K562 (cell line): ENCODE measurements at places on chromosomes 4 and X. TPM values are rescaled to one million over a fixed set of nuclear protein-coding genes. Genes with fewer than 3 reads are reported as not detected.

Gene TMEM271
- not detected in 2 replicates for total RNA-seq

GRCh38 chrX:149910178-149910695 is 19.1 kb upstream of the HSFX4 start:
- H3K4me3 ChIP-seq: no peak overlapping the region
- H3K27me3 ChIP-seq: no peaks in the 10 kb centered on the region
- DNase-seq: no peak

Gene ITM2A
- total RNA-seq: 57.4 and 58.9 TPM in 2 replicates

DNA sequence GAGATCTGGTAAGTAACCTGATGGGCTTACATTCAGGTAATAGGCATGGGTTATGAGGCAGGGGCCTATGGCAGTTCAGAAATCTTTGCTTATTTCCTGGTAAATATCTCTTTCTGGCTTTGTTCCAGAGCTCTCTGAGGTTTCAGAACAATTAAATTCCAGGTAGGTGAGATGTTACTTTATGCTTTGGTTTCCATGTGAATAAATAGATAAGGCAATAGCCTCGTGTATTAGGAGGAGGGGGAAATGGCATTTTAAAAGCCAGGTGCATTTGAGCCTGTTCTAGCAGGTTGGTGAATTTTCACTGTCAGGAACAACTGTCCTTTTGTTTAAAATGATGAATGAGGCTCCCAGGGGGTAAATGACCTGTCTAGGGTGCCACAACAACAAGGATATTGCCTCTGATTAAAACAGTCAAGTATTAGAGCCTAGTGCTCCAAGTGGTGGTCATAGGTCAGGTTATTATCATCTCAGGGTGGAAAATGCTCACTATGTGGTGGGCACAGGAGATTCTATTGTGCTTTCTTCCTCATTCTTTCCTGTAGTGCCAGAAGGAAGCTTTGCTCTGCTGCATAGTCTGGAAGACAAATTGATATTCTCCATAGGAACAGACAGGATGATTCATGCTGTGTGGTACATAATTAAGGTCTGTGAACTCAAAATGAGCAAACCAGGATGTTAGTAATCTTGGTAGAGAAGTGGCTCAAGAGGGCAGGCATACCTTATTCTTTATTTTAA is 296.2 kb downstream of the INPP4B start:
- H3K36me3 ChIP-seq: no peaks in the 10 kb centered on the region
- H3K4me1 ChIP-seq: no peaks in the 10 kb centered on the region
- H3K4me3 ChIP-seq: no peak overlapping the region
- H3K27me3 ChIP-seq: no peaks in the 10 kb centered on the region
- no peak overlapping the region for H3K27ac ChIP-seq

- H3K27ac ChIP-seq: no peak overlapping the region
- no peaks in the 10 kb centered on the region for H3K36me3 ChIP-seq
- no peak overlapping the region for H3K4me3 ChIP-seq
- no peaks in the 10 kb centered on the region for H3K4me1 ChIP-seq
These were observed 42.3 kb upstream of the PRSS12 start for GRCh38 chr4:118395057-118395644.

GRCh38 chr4:137998666-137999429 is 243.3 kb downstream of the SLC7A11 start:
- no peaks in the 10 kb centered on the region for H3K36me3 ChIP-seq
- no peaks in the 10 kb centered on the region for H3K4me1 ChIP-seq
- no peak overlapping the region for H3K4me3 ChIP-seq

Gene CCDC158
- total RNA-seq: not detected in 2 replicates

- DNase-seq: no peak
- no peak overlapping the region for H3K27ac ChIP-seq
- no peaks in the 10 kb centered on the region for H3K36me3 ChIP-seq
- H3K4me3 ChIP-seq: no peak overlapping the region
These were observed 8.6 kb upstream of the CYP2U1 start for GRCh38 chr4:107922486-107923473.

Gene OPN1MW
- total RNA-seq: not detected in 2 replicates

- H3K4me1 ChIP-seq: no peaks in the 10 kb centered on the region
- no peak overlapping the region for H3K27ac ChIP-seq
- no peaks in the 10 kb centered on the region for H3K36me3 ChIP-seq
- H3K4me3 ChIP-seq: no peak overlapping the region
- no peaks in the 10 kb centered on the region for H3K27me3 ChIP-seq
These were observed 1591.7 kb upstream of the ADGRL3 start for GRCh38 chr4:59608466-59608865.

- DNase-seq: no peak
- no peak overlapping the region for H3K27ac ChIP-seq
- H3K4me3 ChIP-seq: no peak overlapping the region
These were observed 50.9 kb downstream of the MED28 start for GRCh38 chr4:17665346-17665745.

DNA sequence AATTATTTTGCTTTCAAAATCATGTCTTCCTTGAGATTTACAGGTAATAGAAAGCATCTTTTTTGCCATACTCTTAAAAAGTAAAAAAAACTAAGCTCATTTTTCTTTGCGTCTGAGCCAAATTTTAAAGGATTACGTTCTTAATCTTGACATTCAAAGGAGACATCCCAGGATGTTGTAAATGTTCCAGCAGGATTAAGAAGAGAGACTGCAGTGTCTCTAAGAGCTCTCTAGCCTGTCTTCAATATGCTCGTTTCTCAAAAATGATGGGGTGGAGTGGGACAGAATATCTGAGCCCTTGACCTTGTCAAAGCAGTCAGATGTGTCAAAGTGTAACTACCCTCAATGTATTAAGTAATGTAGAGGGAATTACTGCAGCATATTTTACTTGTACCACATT is 363.3 kb downstream of the PCDH7 start:
- no peaks in the 10 kb centered on the region for H3K27me3 ChIP-seq
- H3K27ac ChIP-seq: no peak overlapping the region
- H3K4me3 ChIP-seq: no peak overlapping the region
- no peaks in the 10 kb centered on the region for H3K36me3 ChIP-seq

DNA sequence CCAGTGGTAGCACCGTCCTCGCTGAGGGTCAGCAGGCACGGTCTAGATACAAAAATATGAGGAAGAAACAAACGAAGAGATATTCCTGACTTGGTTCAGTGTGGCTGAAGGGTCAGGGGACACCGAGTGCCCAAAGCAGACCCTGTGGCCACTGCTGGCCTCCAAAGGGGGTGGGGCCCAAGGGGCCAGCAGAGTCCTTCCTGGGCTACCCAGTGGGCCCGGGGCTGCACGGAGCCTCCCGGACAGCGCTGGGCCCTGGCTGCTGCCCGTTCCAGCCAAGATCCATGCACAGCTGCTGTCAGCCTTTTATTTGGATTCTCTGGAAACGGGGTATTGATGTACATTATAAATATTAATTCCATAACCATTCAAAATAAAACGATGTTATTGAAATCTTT is 20.4 kb downstream of the NELFA start:
- no peak overlapping the region for H3K4me3 ChIP-seq
- H3K27me3 ChIP-seq: no peaks in the 10 kb centered on the region
- DNase-seq: no peak
- peaks cover 86% of the 10 kb centered on the region; the same call in 2 of the 3 replicates for H3K36me3 ChIP-seq

Gene ANXA3
- 5.1 and 6.4 TPM in 2 replicates for total RNA-seq

DNA sequence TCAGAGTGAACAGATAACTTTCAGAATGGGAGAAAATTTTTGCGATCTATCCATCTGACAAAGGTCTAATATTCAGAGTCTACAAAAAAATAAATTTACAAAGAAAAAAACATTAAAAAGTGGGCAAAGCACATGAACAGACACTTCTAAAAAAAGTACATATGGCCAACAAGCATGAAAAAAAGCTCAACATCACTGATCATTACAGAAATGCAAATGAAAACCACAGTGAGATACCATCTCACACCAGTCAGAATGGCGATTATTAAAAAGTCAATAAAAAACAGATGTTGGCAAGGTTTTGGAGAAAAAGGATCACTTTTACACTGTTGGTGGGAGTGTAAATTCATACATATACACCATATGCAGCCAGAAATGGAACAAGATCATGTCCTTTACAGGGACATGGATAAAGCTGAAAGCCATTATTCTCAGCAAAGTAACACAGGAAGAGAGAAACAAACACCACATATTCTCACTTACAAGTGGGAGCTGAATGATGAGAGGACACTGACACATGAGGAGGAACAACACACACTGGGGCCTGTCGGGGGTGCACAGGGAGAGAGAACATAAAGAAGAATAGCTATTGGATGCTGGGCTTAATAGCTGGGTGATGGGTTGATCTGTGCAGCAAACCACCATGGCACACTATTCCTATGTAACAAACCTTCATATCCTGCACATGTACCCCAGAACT is 41.6 kb upstream of the ITM2A start:
- no peaks in the 10 kb centered on the region for H3K36me3 ChIP-seq
- H3K4me3 ChIP-seq: no peak overlapping the region
- no peaks in the 10 kb centered on the region for H3K4me1 ChIP-seq
- no peak for DNase-seq

- no peak for DNase-seq
- no peak overlapping the region for H3K27ac ChIP-seq
These were observed 10.1 kb upstream of the NEUROG2 start for GRCh38 chr4:112526061-112526460.

DNA sequence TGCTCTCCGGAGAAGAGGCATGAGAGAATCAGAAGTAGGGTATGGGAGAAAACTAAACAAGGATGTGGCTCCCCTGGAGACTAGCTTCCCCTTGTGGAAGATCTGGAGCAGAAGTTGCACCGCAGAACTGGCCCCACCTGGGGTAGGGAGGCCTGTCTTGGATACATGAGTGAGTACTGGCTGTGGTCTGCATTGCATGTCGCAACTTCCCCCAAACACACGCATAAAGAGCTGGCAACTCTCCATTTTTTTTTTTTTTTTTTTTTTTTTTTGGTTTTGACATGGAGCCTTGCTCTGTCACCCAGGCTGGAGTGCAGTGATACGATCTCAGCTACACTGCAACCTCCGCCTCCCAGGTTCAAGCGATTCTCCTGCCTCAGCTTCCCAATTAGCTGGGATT is 119.9 kb downstream of the EGF start:
- no peaks in the 10 kb centered on the region for H3K36me3 ChIP-seq
- no peak overlapping the region for H3K4me3 ChIP-seq
- H3K4me1 ChIP-seq: peaks cover 3% of the 10 kb centered on the region; the same call in 1 of the 2 replicates
- no peak overlapping the region for H3K27ac ChIP-seq
- no peak for DNase-seq

DNA sequence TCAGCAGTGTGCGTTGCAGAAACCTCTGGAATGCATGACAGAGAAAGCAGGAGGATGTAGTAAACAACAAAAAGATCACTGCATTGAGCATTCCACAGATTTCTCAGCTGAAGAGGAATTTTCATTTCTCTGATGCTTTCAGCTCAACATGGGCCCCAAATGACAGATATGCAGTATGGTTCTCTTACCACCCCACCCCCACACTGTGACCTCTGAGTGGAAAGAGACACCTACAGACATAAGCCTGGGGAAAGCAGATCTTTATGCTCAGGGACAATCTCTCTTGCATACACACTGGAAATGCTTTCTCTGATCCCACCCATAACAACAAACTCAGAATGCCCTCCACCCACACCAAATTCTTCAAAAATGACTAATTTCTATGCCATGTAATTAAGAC is 983.7 kb upstream of the LCORL start:
- H3K27me3 ChIP-seq: no peaks in the 10 kb centered on the region
- H3K36me3 ChIP-seq: no peaks in the 10 kb centered on the region
- H3K4me3 ChIP-seq: no peak overlapping the region
- no peak for DNase-seq
- no peak overlapping the region for H3K27ac ChIP-seq

GRCh38 chr4:161522031-161522430 is 641.8 kb downstream of the FSTL5 start:
- H3K4me3 ChIP-seq: no peak overlapping the region
- H3K27me3 ChIP-seq: no peaks in the 10 kb centered on the region
- no peaks in the 10 kb centered on the region for H3K36me3 ChIP-seq
- no peaks in the 10 kb centered on the region for H3K4me1 ChIP-seq
- no peak overlapping the region for H3K27ac ChIP-seq

Gene CSAG3
- total RNA-seq: 12.3 and 12.7 TPM in 2 replicates

DNA sequence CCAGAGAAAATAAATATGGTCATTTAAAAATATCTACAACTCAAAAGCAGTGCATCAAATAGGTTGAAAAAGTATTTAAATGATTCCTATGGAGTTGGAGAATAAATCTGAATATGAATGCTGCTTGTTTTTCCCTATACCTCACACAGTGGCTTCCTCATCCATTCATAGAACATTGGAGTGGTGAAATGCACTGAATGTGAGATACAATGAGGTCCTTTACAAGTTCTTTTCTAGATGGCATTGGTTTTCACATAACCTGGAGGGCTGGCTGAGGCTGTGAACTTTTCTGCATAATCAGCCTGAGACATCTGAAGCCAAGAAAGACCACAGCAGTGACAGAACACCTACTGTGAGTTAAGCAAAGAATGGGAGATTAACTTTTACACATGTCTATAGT is 279.1 kb upstream of the NRK start:
- H3K4me1 ChIP-seq: no peaks in the 10 kb centered on the region
- DNase-seq: no peak
- H3K36me3 ChIP-seq: no peaks in the 10 kb centered on the region
- H3K4me3 ChIP-seq: no peak overlapping the region
- no peak overlapping the region for H3K27ac ChIP-seq
- no peaks in the 10 kb centered on the region for H3K27me3 ChIP-seq

DNA sequence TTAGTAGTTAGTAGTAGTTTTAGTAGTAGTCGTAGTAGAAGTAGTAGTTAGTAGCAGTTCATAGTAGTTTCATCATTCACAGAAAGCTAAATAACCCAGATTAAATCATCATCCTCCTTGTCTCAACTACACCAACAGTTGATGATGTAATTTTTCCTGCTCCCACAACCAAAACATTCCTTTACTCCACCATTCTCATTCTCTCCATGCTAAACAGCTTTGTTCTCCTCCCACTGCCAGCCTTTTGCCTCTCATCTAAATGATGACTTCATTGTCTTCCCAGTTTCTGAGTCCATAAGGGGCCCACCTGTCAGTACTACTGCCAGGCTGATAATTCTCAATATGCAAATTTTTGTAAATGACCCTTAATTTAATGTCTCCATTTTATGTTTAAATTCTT is 68.9 kb downstream of the ARHGAP24 start:
- no peaks in the 10 kb centered on the region for H3K27me3 ChIP-seq
- no peak for DNase-seq
- no peaks in the 10 kb centered on the region for H3K36me3 ChIP-seq
- H3K27ac ChIP-seq: no peak overlapping the region
- no peaks in the 10 kb centered on the region for H3K4me1 ChIP-seq
- no peak overlapping the region for H3K4me3 ChIP-seq

Gene TBC1D25
- 9.5 and 10.6 TPM in 2 replicates for total RNA-seq

Gene WDR44
- total RNA-seq: 14.5 and 15.5 TPM in 2 replicates

Gene LRCH2
- 2.6 TPM in 2 replicates for total RNA-seq

Gene TLL1
- not detected in 2 replicates for total RNA-seq

DNA sequence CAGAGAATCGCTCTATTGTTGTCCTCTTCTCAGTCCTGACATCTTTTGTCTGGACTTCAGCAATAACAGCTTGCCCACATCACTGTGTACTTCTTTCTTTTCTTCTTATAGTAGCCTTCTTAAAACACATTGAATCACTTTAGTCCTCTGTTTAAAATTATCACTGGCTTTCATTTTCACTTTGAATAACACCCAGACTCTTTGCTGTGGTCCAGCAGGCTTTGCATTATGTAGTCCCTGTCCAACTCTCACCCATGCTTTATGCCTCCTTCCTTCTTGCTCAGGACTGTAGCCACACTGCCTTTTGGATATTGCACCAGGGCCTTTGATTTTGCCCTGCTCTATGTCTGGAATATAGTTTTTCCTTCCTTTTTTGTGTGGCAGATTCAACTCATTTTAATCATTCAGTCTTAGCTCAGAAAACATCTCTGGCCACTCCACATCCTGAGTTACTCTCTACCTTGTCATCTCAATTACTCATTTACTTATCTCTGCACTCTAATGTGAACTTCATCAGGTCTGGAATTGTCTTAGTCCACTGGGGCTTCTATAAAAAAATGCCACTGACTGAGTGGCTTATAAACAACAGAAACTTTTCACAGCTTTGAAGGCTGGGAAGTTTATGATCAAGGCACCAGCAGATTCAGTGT is 168.2 kb downstream of the C4orf33 start:
- H3K27ac ChIP-seq: no peak overlapping the region
- DNase-seq: no peak
- no peak overlapping the region for H3K4me3 ChIP-seq
- no peaks in the 10 kb centered on the region for H3K27me3 ChIP-seq
- no peaks in the 10 kb centered on the region for H3K4me1 ChIP-seq
